ENCODE measurements at places on chromosomes 4 and X. TPM values are rescaled to one million over a fixed set of nuclear protein-coding genes. Genes with fewer than 3 reads are reported as not detected.

The TBC1D9 gene
- 18.0 TPM for total RNA-seq

The SMR3B gene
- total RNA-seq: not detected

The FRMD7 gene
- not detected for total RNA-seq

The HTN3 gene
- not detected for total RNA-seq

The EFHC2 gene
- 0.66 TPM for total RNA-seq

The NOCT gene
- total RNA-seq: 56.4 TPM

The FAM149A gene
- total RNA-seq: 2.4 TPM

The NAT8L gene
- 0.66 TPM for total RNA-seq

The PPBP gene
- total RNA-seq: not detected
